ENCODE measurements at places on chromosomes 1 and 21.

GRCh38 chr1:88056881-88057280 lies 627.2 kb upstream of the PKN2 start:
- DNase-seq, result no peak

- no peak for DNase-seq
These were observed 144.4 kb downstream of the CDC7 start for GRCh38 chr1:91645031-91645430.

- no peak for DNase-seq
These were observed 31.2 kb upstream of the MAP1LC3C start for GRCh38 chr1:242030071-242030470.

- DNase-seq, result no peak
These were observed 374.9 kb downstream of the DSCAM start for GRCh38 chr21:40472013-40472412.

DNA sequence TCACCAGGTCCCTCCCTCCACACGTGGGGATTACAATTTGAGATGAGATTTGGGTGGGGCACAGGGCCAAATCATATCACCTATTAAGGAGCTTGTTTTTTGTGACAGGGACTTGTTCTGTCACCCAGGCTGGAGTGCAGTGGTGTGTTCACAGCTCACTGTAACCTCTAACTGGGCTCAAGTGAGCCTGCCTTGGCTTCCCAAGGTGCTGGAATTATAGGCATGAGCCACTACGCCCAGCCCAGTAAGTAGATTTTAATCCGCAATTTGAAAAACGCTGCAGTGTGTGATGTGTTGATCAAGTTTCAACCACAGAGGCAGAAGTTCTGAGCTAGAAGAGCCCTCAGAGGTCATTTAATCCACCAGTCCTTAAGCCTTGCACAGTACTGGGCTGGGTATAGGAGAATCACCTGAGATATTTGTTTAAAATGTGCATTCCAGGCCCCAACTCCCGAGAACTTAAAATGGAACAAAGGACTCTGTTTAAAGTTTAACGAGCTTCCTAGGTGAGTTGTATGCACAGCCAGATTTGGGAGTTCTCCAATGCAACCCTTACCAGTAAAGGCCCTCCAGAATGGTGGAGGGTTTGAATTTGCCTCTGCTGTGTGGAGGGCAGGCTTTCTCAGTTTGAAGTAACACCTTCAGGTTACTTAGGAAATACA lies 13.4 kb downstream of the RPL11 start:
- DNase-seq, result no peak

GRCh38 chr1:50983219-50983802 lies 13.3 kb downstream of the CDKN2C start:
- DNase-seq, result no peak

DNA sequence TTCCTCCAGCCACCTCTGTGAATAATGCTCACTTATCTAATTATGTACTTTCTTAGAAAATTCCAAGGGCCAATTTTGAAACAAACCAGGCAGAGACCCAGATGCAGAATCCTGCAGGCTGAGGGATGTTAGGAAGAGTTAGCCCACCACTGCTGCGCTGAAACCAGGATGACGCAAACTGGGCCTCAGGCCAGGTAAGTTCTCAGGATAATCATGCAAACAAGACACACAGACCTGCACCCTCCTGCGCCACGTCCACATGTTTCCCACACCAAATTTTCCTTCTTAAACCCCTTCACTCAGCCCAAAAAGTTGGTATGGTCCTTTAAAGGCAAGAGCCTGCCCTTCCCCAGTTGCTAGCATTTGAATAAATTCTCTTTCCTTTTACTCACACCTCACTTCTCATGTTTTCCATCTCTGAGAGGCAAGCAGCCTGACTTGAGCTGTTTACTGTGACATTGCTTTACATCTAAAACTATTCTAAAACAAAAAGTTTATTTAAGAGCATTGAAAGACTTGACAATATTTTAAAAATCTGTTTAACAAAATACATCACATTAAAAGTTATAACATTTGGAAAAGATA lies 887.1 kb downstream of the LRRIQ3 start:
- DNase-seq, result no peak

DNA sequence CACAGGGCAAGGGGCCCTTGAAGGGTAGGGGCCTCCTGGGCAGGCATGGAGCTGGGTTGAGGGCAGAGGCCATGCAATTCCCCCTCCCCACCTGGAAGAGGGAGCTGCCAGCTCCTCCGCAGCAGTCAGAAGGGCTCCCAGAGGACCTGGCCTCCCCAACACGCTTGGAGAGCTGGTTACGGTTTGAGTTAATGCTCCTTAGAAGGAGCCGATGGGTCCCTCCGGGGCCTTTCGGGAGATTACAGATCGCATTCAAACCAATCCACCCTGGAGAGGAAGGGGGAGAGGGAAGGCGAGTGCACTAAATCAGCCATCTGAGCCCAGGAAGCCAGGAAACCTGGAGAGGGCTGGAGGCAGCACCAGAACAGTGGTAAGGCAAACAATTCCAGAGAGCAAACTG lies 106.3 kb upstream of the CSF3R start:
- no peak for DNase-seq

GRCh38 chr21:35024071-35024420 lies 25.1 kb downstream of the RUNX1 start:
- no peak for DNase-seq

GRCh38 chr1:34597877-34598514 lies 156.9 kb upstream of the GJB5 start:
- peak; percentile 46 for DNase-seq

GRCh38 chr1:201262963-201263608 lies 20.2 kb upstream of the PKP1 start:
- no peak for DNase-seq

- DNase-seq, result no peak
These were observed 21.5 kb downstream of the CDC73 start for GRCh38 chr1:193143285-193143684.

DNA sequence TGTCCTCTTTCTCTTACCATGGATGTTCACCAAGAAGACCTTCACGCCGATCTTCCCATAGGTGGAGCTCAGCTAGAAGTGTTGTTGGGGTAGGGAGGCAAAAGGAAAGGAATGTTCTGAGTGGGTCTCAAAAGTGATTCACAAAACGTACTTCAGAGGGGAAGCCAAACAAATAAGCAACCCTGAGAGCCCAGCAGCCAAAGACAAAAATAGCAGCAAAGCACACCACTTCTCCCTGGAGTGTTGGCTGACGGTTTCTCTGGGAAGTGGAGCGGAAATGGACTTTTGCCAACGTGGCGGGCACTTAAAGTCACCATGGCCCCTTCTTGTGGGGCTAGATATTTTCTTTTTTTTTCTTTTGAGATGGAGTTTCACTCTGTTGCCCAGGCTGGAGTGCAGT lies 23.1 kb downstream of the SLC26A9 start:
- no peak for DNase-seq

DNA sequence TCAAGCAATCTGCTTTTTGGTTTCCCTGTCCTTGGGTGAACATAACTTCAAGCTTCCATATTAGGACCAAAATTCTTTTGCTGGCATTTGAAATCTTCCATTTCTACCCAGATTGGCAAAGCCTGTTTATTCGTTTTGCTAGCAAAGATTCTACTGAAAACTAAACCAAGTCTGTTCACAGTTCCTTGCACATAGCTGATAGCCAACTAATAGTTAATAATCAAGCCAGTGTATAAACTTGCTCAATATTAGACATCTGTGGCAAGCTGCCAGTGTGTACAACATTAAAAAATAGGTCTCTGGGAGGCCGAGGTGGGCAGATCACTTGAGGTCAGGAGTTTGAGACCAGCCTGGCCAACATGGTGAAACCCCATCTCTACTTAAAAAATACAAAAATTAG lies 6.3 kb downstream of the APP start:
- DNase-seq, result no peak

- no peak for DNase-seq
These were observed 46.3 kb downstream of the EDARADD start for GRCh38 chr1:236440373-236440772.

DNA sequence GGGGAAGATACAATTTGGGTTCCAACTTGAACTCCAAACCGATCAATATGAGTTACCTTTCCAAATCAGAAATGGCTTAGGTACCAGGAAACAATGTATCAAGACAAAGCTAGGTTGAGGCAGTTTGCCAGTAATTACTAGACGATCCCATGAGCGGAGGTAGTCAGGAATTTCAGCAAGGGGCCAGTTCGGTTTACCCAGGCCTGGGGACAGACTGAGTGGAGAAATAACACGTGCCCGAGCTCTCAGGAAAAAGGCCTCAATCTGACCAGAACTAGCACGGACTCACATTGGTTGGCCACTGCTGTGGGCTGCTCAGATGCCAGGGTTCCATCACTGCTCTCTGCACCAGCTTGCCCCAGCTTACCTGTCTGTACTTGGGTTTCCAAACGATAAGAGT lies 15.3 kb downstream of the CLSTN1 start:
- DNase-seq, result no peak

DNA sequence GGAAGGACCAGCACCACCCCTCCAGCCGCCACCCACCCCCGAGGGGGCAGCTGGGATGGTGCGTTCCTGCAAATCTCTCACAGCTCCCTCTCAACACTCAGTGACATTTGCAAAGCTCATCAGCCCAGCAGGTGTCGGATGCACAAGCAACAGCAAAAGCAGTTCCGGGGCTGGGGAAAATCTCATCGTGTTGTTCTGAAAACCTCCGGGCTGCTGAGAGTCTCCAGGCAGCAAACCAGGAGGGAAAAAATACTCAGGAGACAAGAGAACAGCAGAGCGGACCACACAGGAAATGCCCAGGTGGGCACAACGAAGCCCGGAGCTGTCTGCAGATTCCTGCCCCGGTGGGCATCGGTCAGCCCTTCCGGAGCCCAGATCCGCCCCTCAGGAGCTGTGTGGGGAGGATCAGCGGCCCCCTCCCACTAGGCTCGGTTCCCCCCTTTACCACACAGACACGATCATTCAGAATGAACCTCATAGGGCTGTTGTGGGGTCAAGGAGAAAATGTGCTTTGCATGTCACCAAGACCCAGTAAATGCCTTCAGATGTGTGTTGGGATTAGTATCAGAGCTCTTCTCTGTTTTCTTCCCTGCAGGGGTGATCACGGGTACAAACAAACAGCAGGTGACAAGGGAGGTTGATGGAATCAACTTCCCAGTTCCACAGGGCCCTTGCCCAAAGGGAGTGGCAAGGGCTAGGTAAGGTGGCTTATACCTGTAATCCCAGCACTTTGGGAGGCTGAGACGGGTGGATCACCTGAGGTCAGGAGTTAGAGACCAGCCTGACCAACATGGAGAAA lies 127.0 kb upstream of the TIAM1 start:
- no peak for DNase-seq

DNA sequence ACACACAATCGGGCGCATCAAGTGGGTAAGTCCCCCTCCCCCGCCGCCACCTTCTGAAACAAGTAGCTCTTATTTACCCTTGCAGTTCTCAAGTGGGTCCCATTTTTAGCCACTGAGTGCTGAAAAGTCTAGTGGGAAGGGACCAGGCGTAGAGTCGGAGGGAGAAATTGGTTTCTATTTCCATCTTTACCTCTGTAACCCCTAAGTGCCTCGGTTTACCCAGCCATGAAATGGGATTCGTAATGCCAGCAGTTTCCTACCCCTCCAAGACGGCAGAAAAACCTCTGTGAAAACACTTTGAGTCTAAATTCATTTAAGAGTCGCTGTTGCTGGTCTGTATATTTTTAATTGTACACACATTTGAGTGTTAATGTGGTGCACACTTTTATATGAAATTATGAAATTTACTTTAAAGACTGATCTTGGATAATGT lies 928 bp downstream of the TLCD4 start:
- no peak for DNase-seq

DNA sequence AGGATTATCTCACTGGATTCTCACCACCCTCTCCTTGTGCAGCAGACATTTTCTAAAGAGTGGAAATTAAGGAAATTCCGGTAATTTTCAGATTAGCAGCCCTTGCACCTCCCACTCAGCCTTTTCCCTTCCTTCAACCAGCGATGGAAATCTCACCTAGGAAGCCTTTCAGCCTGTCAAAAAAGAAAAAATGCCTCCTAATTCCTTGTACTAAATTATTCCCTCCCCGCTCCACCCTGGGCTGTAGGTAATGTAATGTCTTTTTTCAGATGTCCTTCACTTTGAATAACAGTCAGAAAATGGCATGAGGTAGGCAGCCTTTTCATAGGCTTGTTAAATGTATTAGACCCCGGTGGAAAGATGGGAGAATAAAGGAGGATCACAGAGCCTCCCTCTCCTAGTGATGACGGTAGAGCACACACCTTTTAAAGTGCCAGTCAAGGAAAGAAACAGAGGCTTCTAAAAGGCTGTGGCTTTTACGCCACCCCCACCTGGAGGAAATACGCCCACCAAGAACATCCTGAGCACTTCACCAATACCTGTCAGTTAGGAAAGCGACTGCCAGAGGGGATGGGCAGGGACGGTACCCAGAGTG lies 62.8 kb upstream of the NEK2 start:
- DNase-seq, result no peak

GRCh38 chr1:230502306-230502705 lies 76.2 kb upstream of the PGBD5 start:
- no peak for DNase-seq

GRCh38 chr1:62040450-62040849 lies 154.2 kb upstream of the L1TD1 start:
- no peak for DNase-seq

GRCh38 chr1:34711485-34711884 lies 43.4 kb upstream of the GJB5 start:
- DNase-seq, result no peak

DNA sequence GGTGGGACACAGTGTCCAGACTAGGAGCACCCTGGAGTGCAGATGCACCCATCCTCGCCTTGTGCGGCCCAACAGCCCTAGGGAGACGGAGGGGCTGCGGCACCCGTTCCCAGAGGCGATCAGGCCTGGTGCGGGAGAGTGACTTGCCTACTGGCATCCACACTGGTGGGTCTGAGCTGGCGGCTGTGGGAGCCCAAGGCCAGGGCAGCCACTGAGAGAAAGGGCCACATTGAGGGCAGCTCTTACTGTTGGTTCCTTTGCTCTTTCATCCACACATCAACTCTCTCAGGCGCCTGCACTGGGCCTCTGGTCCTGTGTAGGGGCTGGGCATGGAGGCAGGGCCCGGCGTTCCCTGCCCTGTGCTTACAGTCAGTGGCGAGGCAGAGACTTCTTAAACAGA lies 8.6 kb downstream of the PODN start:
- DNase-seq, result no peak

DNA sequence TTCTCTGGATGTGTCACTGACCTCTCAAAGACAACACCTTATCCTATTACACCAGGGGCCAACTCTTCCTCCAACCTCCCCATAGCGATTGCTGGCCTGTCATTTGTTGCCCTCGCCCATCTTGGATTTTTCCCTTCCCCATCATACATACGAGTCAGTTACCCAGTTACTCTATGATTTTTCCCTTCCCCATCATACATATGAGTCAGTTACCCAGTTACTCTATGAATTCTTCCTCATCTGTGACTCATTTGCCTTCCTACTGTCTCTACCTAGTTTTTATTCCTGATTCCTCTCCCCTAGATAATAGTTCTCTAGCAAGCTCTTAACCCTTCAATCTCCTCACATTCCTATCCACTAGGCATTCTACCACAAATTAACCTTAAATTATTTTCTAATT lies 178.8 kb downstream of the NR5A2 start:
- DNase-seq, result no peak

DNA sequence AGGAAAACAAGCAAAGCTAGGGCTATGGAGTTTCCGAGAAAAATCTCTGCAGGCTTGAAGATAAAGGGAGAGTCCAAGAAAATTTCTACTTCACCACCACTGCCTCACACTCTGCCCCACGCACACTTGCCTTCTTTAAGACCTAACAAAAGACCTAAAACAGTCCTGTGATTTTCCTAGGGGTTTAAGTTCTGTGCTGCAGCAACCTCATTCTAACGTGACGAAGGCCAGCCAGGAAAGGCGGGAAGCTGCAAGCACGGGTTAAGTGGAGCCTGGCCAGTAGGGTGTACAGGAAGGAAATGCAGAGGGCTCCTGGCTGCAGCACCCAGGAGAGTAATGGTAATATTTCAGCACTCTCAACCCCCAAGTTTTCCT lies 1.5 kb downstream of the SPATA6 start:
- no peak for DNase-seq

- no peak for DNase-seq
These were observed 99.5 kb downstream of the PRKAB2 start for GRCh38 chr1:147072482-147073432.
